Stimulated activated CD4-positive, alpha-beta T cell treated with anti-CD3 and anti-CD28 coated beads, Interleukin-1b, Interleukin-23, amount 100 ng/mL, for 1 hour (primary cell): ENCODE measurements at places on chromosomes 4 and X.

DNA sequence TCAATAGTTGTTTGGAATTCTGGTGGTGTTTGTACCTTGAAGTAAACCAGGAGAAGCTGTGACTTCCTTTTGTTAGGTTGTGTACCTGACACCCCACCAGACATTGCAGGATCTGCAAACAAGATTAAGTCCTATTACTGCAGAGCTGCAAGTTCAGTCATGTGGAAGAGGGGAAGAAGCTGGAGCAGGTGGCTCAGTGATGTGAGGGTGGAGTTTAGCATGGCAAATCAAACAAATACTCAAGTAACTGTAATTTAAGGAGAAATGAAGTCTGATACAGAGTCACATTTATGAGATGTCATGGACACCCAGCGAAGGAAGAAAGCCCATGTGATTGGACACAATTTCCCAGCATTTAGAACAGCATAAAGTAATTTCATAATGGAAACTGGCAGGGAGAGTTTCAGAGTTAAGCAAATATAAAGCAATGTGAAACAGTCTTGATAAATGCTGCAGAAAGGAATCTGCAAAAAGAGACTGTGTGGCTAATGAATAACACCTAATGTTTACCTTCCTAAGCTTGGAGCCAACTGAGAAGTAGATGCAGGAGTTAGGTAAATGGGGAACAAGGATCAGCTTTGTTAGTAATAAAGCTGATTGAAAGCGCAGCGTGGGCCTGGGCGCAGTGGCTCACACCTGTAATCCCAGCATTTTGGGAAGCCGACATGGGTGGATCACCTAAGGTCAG lies 249.1 kb downstream of the GBA3 start:
- no peak for DNase-seq

DNA sequence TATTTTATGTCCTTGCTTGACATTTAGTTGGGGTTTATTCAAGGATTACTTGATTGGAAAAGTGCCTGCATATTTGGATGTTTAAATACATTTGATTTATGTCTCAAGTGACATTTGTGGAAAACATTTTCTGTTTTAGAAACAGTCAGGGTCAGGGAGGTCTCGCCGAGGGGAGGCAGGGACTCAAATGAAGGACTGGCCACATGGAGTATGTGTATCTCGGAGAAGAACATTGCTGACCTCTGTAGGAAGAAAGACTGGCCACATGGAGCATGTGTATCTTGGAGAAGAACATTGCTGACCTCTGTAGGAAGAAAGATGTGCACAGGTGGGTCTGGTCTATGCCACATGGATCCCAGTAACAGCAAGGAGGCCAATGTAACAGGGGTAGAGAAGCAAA lies 233.6 kb downstream of the TRIML1 start:
- DNase-seq, result no peak

GRCh38 chrX:14903891-14904290 lies 30.7 kb downstream of the MOSPD2 start:
- DNase-seq, result no peak

DNA sequence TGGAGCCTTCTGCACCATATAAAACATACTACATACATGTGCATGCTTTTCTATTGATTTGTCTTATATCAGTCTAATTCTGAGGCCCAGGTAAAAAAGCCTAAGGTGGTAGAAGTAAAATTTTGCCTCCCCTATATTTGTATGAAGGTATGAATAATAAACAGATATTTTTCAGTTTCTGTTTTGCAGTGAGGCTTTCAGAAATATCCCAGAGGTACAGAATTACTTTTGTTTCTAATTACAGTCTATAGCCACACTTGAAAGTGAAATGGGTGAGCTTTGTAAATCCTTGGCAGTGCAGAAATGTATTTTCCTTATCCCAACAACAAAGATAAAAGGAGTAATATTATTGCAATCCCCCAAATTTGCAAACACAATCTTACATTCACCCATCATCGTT lies 59.5 kb downstream of the DDX60 start:
- no peak for DNase-seq

DNA sequence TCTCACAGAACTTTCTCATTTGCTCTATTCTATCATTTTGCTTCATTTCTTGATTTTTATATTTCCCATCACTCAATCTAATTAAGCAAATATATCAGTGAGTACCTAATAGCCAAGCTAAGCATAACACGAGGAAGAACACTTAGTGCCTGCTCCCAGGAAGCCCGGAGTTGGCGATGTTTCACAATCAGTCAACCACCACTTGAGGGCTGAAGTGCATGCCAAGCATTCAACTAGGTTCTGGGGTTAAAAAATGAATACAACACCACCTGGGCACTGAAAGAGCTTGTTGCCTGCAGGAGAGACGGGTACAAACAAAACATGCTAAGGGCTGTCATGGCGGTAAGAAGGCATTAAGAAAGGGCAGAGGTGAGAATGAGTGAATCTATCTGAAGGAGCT lies 47.5 kb downstream of the UCHL1 start:
- DNase-seq, result no peak

DNA sequence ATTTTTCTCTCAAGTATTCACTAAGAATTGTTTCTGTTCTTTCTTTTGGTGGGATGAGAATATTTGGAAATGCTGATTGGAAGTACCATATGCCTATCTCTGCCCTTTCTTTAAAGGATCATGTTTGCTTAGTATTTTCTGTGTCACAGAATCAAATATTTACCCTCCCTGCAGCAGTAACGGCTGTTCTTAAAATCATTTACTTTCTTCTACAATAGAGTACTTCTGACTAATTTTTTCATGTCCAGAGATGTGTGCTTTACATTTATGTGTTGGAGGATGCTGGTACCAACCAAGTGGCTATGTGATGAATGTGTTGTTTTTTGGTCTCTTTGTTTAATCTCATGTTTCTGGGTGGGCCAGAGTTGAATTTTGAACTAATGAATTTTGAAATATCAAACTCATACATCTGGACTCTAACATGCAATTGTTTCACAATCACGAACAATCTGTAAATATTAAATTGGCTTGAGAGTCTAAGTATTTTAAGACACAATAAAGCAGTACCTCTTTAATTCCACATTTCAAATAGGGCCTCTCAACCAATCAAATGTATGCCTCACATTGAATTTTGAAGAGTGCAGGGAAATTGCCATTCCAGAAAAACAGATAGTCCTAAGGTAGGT lies 59.4 kb upstream of the ARSJ start:
- no peak for DNase-seq

DNA sequence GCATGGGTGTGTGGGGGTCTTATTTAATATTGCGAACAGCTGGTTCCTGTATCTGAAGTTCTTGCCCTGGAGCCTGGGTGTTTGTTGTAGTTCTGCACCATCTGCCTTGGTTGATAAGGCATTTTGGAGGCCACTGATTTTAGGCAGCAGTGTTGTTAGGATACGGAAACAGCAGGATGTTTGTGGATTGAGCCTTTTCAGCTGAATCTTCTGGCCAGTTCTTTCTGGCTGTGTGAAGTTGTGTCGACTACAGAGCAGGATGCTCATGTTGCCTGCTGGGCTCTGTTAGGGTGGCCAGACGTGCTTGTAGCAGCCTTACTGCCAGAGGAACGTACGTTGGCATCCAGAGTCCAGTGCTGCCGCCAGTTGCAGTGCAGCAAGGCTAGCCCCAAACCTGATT lies 134.2 kb downstream of the PTTG2 start:
- no peak for DNase-seq

DNA sequence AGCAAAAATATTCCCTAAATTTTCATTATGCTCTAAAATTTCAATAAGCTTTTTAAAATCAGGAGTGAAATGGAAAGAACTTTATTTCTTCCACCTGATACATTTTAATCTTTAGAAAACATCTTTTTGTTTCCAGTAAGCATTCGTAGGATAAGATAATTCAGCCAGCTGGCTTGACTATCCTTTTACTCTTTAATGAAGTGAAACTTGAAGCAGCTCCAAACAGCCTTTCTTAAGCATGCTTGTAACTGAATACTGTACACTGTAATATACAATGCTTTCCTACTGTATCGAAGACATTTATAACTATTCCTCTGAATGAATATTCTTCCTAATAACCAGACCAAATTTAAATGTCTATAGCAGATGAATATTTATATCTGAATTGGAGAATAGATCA lies 98.8 kb downstream of the KLHL4 start:
- no peak for DNase-seq

- DNase-seq, result no peak
Measured at GRCh38 chrX:149567621-149568417, 18.1 kb upstream of the HSFX3 start.

DNA sequence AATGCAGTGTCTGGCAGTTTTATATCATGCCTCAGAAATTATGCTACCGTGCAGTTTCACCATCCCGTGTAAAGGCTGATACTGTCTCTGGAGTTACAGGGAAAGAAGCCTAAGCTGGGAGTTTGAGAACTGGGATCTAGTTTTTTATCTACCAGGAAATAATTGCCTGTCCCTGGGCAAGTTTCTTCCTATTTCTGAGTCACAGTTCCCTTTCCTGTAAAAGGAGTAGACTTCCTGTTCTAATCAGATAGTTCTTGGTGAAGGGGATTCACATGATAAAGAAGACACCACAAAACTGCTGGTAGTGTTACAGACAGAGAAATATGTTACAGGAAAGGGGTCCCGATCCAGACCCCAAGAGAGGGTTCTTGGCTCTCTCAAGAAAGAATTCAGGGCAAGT lies 17.1 kb downstream of the HERC3 start:
- no peak for DNase-seq

GRCh38 chr4:25809996-25810395 lies 52.8 kb downstream of the SEL1L3 start:
- no peak for DNase-seq

- DNase-seq, result no peak
Measured at GRCh38 chr4:174332741-174333493, 49.2 kb downstream of the CEP44 start.

DNA sequence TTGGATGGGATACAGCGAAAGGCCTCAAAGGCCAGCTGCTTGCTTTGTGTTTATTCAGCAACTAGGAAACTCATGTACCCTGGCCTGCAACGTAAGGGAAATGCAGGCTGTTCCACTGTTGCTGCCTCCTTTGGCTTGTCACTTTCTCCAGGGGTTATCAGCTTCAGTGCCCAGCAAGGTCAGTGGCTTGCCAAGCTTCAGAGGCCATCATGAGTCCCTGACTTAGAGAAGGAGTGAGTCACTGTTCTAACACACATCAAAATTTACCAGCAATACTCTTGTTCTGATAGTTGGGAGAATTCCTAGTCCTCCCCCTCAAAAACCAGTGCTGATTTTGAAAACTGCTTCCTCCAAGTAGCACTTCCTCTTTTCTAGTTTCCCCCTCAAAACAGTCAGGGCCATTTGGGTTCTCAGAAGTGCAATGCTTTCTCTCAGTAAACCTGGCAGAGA lies 250.8 kb downstream of the ARHGAP24 start:
- DNase-seq, result no peak

GRCh38 chr4:10979032-10979431 lies 294.5 kb upstream of the CLNK start:
- no peak for DNase-seq

DNA sequence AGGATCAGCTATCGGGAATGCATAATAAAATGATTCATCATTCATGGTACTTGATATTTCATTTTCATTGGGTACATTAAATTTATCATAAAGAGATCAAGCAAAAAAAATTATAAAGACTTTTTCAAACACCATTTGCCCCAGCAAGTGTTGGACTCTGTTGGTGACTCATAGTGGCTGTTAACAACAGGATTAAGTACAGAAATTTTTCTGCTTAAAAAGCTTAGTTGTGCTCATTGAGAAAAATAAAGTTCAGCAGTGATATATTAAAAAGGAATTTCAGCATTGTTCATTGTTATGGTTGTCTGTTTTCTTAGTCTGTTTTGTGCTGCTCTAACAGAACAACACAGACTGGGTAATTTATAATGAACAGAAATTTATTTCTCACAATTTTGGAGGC lies 86.2 kb upstream of the PCDH10 start:
- DNase-seq, result no peak

DNA sequence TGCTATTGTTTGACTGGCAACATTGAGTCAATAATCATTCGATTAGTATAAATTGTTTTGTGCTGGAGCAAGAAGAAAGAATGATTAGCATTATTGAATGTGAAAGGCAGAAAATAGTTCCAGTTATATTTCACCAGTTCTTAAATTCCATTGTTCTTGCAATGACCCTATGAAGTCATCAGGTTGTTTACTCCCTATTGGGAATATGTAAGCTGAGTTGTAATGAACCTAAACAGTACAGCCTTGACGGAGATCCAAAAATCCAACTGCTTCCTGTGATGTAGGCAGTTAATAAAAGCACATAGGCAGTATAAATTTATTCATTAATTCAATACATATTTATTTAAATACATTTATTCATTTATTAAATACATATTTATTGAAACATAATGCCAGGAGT lies 947.5 kb downstream of the PCDH7 start:
- no peak for DNase-seq

- no peak for DNase-seq
Measured at GRCh38 chr4:78032446-78032845, 24.7 kb upstream of the FRAS1 start.

- DNase-seq, result no peak
Measured at GRCh38 chrX:119391279-119391678, 7.9 kb upstream of the SLC25A43 start.

DNA sequence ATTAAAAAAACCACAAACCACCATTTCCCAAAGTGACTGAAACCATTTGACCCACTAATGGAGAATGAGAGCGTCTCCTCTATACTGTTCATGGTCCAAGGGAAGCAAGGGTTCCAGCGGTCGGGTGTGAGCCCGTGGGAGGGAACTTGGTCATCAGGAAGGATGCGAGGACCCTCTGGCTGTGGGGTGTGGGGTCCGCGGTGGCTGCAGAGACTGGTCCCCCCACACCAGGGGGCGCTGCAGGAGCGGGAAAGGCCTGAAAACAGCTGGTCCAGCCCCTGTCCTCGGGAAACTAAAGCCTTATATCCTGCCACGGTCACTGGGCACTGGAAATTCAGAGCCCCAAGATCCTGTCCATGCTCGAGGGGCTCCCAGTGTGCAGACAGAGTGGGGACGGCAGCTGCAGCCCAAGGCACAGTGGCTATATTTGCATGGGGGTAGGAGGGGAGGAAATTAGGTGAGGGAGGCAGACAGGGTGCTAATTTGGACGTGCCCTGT lies 4.3 kb downstream of the BLOC1S4 start:
- peak; percentile 84 for DNase-seq

DNA sequence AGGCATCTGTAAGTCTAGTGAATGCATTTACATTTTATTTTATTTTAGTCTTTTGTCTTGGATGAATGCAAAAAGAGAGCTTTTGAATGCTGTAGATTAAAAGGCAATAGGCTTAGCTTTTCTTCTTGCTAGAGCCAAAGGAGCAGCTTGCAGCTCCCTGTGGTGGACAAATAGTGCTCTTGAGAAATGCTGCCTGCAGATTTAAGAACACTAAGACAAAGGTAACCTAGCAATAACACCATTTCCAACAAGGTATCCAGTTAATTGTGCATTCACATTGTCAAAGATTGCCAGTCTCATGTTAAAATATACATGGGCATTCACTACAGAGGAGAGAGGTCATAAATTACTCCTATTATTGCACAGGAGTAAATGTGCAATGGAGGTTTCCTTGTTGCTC lies 859.2 kb upstream of the PRKX start:
- no peak for DNase-seq

DNA sequence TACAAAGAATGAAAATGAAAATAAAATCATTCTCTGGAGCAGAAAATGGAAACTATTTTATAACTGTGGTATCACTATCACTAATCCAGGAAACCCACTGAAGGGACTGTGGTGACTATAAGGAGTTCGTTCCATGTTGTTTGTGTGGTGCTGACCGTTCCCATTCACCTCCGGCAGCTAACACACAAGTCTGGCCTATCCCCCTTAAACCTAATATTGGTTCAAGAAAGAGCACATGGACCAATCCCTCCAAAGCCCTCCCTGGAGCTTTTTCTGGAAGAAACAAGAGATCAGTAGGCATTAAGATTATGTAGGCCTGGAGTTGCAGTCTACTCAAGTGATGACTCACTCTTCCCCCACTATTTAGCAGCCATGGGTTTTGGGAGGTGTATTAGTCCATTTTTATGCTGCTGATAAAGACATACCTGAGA lies 25.9 kb upstream of the FAM241A start:
- no peak for DNase-seq
